ENCODE measurements at places on chromosomes 5 and 9. TPM values are rescaled to one million over a fixed set of nuclear protein-coding genes. Genes with fewer than 3 reads are reported as not detected.

The HTR1A gene
- polyA plus RNA-seq, result not detected

The MARCOL gene
- polyA plus RNA-seq, result not detected

The PHF24 gene
- polyA plus RNA-seq, result 10.5 TPM

The MYOT gene
- polyA plus RNA-seq, result 1.7 TPM

The ZNF608 gene
- 15.7 TPM for polyA plus RNA-seq

The SHB gene
- 0.14 TPM for polyA plus RNA-seq

The TMEM252 gene
- not detected for polyA plus RNA-seq

The CA9 gene
- not detected for polyA plus RNA-seq

The IL4 gene
- polyA plus RNA-seq, result not detected

The NRG2 gene
- polyA plus RNA-seq, result 0.73 TPM
